GM12892 (cell line): ENCODE measurements at places on chromosomes 16 and 17.

DNA sequence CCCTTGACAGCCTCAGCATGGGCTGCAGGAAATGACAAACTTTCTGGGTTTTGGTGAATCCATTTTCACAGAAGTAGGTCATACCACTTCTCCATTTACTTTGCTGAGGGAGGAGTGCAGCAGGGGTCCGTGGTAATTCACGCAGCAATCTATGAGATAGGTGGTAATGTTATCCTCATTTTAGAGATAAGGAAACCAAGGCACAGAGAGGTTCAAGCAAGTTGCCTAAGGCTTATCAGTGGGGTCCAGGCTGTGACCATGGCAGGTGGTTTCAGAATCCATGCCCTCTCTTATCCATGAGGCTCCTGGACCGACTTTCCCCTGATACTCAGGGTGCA, 12.6 kb downstream of the TBX4 start:
- no peak for DNase-seq

DNA sequence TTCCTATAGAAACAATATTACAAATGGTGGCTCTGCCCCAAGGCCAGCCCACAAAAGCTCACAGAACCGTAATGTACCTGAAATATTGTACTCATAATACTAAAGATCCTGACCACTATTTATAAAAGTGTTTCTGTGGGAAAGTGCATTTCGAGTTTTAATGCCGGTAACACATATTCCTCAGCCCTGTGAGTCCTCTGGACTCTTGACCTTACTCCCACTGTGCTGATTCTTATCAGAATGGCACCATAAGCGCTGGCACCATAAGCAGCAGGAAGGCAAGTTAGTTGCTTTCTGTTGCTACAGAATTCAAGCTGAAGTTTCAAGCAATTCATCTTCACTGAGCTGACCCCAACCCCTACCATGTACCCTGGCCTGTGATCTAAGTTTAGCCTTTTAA, 36.4 kb upstream of the MED13 start:
- no peak for DNase-seq

DNA sequence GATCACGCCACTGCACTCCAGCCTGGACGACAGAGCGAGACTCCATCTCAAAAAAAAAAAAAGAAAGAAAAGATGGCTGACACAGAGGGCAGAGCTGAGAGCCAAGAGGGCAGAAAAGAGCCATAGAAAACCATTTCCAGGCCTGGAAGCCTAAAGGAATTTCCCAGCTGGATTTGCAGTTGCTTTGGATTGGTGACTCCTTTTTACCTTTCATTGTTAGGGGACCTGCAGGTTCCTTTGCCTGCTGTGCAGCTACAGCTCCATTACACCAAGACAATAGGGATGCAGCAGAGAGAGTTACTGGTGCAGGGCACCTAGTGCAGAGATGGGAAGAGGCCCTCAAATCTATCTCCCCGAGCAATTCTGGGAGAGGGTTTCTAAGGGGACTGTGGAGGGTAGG, 18.4 kb downstream of the ZNF668 start:
- no peak for DNase-seq

- peak; percentile 82 for DNase-seq
Measured at GRCh38 chr17:81345228-81346089, 49.8 kb upstream of the BAHCC1 start.

GRCh38 chr17:69336580-69336979, 9.6 kb upstream of the ABCA5 start:
- no peak for DNase-seq

DNA sequence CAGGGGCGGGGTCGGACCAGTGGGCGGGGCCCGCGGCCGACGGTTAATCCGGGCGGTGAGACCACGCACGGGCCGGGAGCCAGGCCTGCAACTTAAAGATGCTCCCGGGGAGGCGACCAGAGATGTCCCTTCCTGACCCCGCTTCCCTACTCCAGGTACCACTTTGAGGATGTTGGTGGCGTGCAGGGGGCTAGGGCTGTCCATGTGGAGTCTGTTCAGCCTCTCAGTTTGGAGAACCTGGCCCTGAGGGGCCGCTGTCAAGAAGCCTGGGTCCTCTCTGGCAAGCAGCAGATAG, 580 bp downstream of the RANGRF start:
- no peak for DNase-seq
